Stimulated activated CD4-positive, alpha-beta T cell treated with anti-CD3 and anti-CD28 coated beads, Interleukin-1b, Interleukin-23, amount 100 ng/mL, for 1 hour (primary cell): ENCODE measurements at places on chromosomes 6 and 20.

DNA sequence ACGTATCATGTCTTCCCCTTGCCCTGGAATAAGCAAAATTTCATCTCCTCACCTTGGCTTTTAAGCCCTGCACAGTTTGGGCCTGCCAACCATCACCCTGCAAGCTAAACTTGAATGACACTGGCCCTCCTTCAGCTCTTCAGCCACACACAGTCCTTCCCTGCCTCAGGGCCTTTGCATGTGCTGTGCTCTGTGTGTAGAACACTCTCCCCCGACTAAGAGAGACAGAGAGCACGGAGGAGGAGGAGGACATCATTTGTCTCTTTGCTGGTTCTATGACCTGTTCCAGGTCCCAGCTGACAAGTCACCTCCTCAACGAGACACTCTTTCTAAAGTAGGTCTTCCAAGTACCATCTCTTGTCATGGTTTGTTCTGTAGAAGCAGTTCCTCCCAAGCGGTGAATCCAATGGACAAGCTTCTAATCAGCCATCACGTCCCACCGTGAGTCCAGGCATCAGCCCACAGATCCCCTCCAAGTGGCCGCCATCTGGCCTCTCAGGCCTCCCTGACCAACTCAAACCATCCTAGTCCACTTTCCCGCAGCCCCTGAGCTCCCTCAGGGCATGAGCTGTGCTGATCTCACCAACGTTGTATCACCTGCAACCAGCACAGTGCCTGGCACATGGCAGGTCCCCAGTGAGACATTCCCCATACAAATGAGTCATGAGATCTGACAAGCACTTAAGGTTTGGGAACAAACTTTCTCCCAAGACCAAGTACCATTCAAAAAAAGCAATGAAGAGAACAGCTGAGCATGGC, 30.5 kb downstream of the NFATC2 start:
- DNase-seq = no peak

GRCh38 chr6:34259529-34260069, 10.8 kb upstream of the SMIM29 start:
- DNase-seq = no peak

- DNase-seq = no peak
These were observed 67.8 kb downstream of the SYTL3 start for GRCh38 chr6:158717341-158718330.

- no peak for DNase-seq
These were observed 149.0 kb downstream of the FUT9 start for GRCh38 chr6:96164802-96165201.

- no peak for DNase-seq
These were observed 3.8 kb downstream of the PTK6 start for GRCh38 chr20:63533388-63533787.

- peak; percentile 13 for DNase-seq
These were observed at the start of gene DSE for GRCh38 chr6:116370760-116371119. Gene DSE, plus strand, starts transcription at chr6:116370947. Its CDS starts 28,304 bp downstream, at chr6:116399251.
